Large intestine (tissue), 12 donors: ENCODE measurements at places on chromosomes 16 and 17. TPM values are rescaled to one million over a fixed set of nuclear protein-coding genes. Genes with fewer than 3 reads are reported as not detected.

DNA sequence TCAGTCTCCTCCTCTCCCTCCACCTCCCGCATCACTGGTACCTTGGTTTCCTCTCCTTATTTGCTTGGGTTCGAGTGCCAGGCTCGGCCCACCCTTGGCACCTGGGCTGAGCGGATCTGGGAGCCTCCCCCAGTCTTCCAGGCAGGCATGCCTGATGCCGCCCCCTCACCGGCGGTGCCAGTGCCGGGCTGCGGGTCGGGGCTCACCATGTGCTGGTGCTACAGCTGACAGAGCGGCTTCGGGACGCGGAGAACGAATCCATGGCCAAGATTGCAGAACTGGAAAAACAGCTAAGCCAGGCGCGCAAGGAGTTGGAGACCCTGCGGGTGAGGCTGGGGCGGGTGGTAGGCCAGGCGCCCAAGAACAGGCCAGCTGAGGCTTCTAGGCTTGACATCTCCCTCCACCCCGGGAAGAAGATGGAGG, 19.2 kb downstream of the FMNL1 start:
- DNase-seq: no peak
- peak overlapping the region; percentile 41 for H3K4me3 ChIP-seq
- H3K27me3 ChIP-seq: peaks cover 45% of the 10 kb centered on the region
- no peaks in the 10 kb centered on the region for H3K36me3 ChIP-seq
- no peak overlapping the region for H3K27ac ChIP-seq

- H3K4me3 ChIP-seq: no peak overlapping the region
- H3K27ac ChIP-seq: no peak overlapping the region
- H3K4me1 ChIP-seq: no peaks in the 10 kb centered on the region
- DNase-seq: no peak
- no peaks in the 10 kb centered on the region for H3K27me3 ChIP-seq
- no peaks in the 10 kb centered on the region for H3K36me3 ChIP-seq
Measured at GRCh38 chr16:87540072-87540896, 47.5 kb upstream of the ZCCHC14 start.

GRCh38 chr16:25066426-25066746, 45.2 kb upstream of the LCMT1 start:
- no peak for DNase-seq
- no peaks in the 10 kb centered on the region for H3K4me1 ChIP-seq
- H3K4me3 ChIP-seq: peak overlapping the region; percentile 59
- no peaks in the 10 kb centered on the region for H3K27me3 ChIP-seq
- H3K36me3 ChIP-seq: no peaks in the 10 kb centered on the region
- peak overlapping the region; percentile 69 for H3K27ac ChIP-seq

UNK gene
- 35.7 TPM for polyA plus RNA-seq

DNA sequence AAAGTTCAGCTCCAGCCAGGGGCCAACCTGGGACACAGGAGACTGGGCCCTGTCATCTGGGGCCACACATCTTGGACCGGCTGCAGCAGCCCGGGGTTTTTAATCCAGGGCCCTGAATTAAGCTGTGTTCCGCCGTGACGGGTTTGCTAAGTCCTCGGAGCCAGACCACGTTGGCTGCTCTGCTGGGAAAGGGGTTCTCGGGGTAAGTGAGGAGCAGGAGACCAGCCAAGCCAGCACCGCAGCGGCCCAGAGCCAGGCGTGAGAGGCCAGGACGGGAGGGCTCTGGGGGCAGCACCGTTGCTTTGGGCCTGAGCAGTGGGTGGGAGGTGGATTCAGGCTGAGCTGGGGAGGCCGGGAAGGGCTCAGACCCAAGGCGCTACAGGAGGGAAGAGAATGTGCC, 31.3 kb upstream of the CBX4 start:
- H3K27me3 ChIP-seq: peaks cover under 1% of the 10 kb centered on the region
- no peaks in the 10 kb centered on the region for H3K36me3 ChIP-seq
- no peak overlapping the region for H3K4me3 ChIP-seq
- H3K4me1 ChIP-seq: no peaks in the 10 kb centered on the region
- no peak overlapping the region for H3K27ac ChIP-seq

NPB gene
- polyA plus RNA-seq: 0.39 TPM

DNA sequence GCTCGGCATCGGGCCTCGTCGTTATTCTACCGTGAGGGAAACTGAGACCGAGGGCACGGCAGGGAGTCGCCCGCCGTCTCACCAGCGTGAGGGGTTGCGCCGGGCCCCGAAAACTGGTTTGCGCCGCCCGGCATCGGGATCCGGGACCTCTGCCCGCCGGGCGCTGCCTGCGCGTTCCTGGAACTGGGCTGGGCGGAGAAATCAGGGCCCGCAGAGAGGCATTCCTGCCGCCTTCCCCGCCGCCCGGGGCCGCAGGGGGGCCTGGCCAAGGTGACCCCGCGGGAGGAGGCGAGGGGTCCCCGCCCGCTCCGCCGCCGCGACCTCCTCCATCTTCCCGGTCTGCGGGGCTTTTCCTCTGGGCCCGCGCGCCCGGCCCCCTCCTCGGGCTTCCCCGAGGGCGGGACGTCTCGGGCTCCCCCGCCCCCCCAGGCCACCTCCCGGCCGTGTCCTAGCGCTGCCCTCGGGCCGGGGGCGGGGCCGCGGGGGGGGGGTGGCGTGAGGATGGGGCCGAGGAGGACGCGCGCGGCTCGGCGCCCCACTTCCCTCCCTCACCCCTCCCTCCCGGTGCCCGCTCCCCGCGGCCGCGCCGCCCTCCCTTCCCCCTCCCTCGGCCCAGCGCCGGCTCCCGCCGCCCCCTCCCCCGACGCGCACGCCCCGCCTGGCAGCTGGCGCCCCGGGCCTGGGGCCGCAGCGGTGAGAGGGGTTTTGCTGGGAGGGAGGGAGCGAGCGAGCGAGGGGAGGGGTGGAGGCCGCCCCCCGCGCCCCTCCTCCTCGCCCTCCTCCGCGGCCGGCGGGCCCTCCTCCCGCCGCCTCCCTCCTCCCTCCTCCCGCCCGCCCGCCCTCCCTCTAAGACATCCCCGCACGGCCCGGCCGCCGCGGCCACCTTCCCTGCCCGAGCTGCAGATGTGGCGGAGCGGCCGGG, at the start of gene GLIS2:
Gene GLIS2 (plus strand): TSS at position 882 of the 922 bp plus-strand sequence. CDS start 16,214 bp downstream, outside the sequence.
- H3K27me3 ChIP-seq: peaks cover 17% of the 10 kb centered on the region
- H3K4me3 ChIP-seq: peak within 1 kb of the TSS; percentile 78
- H3K36me3 ChIP-seq: no peaks in the 10 kb centered on the region
- DNase-seq: peak; percentile 76
- H3K4me1 ChIP-seq: peaks cover 58% of the 10 kb centered on the region

SLC6A4 gene
- 30.1 TPM for polyA plus RNA-seq

DNA sequence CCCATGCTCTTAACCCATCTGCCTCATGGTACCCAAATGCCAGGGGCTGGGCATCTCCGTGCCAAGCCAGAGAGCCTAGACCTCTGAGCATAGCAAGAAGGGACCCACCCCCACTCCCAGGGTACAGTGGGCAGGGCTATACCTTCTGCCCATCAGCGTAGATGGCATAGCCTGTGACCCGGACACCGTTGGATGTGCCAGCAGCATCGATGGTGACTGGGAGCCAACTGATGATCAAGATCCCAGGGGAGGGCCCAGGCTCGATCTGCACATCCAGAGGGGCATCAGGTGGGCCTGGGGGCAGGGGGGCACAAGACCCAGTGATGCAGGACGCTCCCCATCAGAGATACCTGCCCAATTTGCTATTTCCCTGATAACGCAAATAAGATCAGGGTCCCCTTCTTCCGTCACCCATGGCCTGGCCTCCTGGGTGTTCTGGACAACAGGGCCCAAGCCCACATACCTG, 17.1 kb downstream of the TSPOAP1 start:
- H3K27me3 ChIP-seq: no peaks in the 10 kb centered on the region
- DNase-seq: no peak
- no peak overlapping the region for H3K27ac ChIP-seq

GRCh38 chr17:74430706-74431567, 951 bp upstream of the GPRC5C start:
- peaks cover 51% of the 10 kb centered on the region for H3K4me1 ChIP-seq
- peaks cover 10% of the 10 kb centered on the region for H3K27me3 ChIP-seq
- H3K4me3 ChIP-seq: peak overlapping the region; percentile 63
- H3K27ac ChIP-seq: peak overlapping the region; percentile 95
- no peaks in the 10 kb centered on the region for H3K36me3 ChIP-seq

DNA sequence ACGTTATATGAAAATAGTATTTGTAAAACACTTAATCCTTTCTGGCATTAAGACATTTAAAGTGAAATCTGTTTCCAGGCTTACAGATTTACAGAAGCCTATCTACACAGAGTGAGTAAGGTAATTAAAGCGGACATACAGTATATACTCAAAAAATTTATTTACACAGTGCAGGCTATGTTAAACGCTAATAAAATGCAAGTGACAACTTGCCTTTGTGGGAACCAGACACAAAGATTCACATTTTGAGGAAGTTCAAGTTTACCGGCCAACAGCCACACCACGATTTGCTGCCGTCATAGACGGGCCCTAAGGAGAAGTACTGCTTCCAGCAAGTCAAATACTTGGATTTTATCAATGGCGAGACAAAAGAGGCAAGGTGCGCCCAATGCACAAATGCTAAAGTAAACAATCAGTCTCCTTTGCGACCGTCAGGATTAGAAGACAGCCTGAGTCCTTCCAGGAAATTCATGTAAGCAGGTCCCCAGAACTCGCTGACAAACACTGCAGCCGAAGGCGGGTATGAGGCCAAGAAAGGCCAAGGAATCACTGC, 801 bp downstream of the VPS35 start:
- peaks cover 11% of the 10 kb centered on the region for H3K4me1 ChIP-seq
- no peaks in the 10 kb centered on the region for H3K36me3 ChIP-seq
- peak overlapping the region; percentile 96 for H3K27ac ChIP-seq
- H3K27me3 ChIP-seq: no peaks in the 10 kb centered on the region

PKMYT1 gene
- polyA plus RNA-seq: 11.0 TPM

AARS1 gene
- 53.0 TPM for polyA plus RNA-seq

DNA sequence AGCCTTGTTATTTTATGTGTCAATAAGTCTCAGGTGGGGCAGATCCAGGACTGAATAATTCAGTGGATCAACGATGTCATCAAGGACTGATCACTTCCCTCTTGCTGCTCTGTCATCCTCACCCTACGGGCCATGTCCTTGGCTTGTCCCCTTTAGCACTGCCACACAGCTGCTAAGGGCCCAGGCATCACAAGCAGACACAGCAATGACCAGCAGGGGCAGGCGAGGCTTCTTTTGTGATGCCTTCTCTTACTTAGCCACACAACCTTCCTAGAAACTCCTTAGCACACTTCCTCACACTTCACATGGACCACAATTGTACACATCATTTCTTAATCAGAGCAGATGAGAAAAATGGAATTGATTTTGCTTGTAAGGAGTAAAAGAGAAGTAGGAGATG, 356.3 kb upstream of the SOX9 start:
- H3K27ac ChIP-seq: no peak overlapping the region
- H3K4me1 ChIP-seq: peaks cover 3% of the 10 kb centered on the region
- no peak overlapping the region for H3K4me3 ChIP-seq
